NCI-H2171 treated with DMSO at 0.1 percent for 48 hours (cell line): ENCODE measurements at places on chromosomes 16 and 17.

DNA sequence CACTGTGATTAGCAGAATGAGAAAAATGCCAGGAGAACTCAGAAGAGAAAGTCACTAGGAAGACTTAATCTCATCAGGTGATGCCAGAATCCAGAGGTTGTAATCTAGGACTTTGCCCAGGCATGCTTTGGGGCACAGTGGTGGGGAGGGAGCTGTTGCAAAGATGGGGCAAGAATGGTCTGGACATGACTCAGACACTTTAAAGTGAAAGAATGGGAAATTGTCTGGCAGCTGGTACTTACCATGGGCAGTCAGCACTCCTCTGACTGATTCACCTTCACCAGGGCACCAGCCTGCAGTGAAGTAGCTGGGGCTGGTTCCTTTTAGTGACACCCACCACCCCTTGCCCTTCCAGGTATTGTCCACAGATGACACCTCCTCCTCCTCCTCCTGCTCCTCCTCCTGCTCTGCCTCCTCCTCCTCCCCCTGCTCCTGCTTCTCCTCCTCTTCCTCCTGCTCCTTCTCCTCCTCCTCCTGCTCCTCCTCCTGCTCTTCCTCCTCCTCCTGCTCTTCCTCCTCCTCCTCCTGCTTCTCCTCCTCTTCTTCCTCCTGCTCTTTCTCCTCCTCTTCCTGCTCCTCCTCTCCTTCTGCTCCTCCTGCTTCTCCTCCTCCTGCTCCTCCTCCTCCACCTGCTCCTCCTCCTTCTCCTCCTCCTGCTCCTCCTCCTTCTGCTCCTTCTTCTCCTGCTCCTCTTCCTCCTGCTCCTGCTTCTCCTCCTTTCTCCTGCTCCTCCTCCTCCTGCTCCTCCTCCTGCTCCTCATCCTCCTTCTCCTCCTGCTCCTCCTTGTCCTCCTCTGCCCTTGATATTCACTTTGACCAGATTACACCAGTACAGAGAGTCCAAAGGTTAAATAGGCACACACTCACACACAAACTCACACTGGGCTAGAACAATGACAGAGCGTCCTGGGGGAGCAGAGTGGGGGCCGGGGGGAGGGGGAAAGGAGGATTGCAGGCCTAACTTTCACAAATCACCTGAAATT, at the start of gene CHD9NB:
TSS of gene CHD9NB (minus strand) at position 379 of the 983 bp plus-strand sequence. CDS start 8,739 bp downstream, outside the sequence.
- DNase-seq: no peak

- no peak for DNase-seq
Observed at GRCh38 chr16:8258523-8258922, 331.8 kb downstream of the TMEM114 start.

DNA sequence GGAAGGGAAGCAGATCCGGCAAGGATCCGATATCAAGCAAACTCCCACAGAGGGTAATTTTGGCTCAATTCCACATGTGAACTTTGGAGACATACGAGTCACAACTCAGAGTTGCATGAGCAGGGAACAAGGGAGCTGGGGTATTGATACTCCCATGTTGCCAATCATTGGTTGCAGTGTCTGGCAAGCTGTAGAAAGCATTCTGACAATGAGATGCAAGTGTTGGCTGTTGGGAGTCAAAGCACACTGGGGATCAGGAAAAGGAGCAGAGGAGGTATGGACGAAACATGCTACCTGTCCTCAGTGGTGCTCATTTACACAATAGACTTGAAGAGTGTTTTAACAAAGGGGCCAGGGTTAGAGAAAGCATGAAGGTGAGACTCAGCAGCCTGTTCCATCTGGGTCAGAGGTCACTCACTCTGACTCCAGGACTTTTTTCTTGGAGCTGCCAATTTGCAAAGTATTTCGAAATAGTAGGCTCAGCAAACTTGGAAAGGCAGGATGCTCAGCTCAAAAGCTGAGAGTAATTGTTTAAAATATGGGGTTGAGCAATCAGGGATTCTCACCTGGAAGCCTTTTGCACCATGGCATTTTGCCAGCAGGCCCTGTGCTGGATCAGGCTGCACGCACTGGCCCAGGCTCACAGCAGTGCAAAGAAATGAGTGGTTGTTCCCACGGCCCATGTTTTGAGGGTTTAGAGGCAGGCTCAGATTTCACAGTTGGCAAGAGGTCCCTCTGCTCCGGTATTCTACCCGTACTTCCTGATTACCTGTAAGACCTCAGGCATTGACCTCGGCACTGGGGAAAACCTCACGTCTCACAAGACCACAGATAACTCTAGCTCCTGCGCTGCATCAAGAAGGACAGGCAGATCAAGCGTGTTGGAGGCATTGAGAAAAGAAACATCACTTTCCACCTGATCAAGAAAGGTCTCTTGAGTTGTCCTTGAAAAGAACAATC, 17.6 kb upstream of the NKD1 start:
- DNase-seq: peak; percentile 62

DNA sequence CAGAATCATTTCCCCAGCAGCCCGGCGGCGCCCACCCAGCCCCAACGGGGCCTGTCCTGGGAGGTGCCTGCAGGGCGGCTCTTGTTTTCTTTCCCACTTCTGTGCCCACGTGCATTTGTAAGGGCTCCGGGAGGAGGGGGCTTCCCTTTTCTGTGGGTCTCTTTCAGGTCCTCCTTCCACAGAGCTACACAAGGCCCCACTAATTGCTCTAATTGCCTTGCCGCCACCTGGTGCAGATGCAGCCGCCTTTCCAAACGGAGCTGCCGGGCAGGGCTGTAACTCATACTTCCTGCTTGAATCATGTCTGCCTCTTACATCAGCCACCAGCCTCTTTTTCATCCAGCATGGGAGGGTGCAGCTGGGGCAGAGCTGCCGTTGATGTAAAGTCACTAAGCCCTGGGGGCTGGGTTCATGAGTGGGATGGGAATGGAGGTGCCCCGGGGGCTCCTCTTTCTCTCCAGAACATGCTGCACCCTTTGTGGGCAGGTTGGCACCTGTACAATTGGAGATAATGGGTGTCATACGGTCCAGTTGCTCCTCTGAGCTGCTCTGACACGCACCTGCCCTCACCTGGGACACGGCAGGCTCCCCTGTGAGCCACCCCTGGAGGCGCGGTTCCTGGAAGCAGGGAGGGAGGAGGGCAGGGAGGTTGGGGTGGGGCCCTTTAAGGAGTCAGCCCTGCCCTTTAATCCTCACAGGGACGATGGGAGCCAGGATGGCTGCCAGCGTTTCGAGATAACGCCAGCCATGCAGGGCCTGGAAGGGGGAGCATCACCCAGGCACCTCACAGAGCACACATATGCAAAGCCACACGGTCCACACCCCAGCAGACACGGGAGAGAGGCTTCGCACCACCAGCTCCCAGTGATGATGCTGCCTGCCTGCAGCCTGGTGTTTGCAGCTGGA, 41.1 kb upstream of the KLHDC4 start:
- DNase-seq: peak; percentile 97

- peak; percentile 14 for DNase-seq
Observed at GRCh38 chr16:31460582-31461002, 1.3 kb downstream of the ARMC5 start.

- DNase-seq: peak; percentile 62
Observed at GRCh38 chr16:3952737-3953131, 72.2 kb upstream of the CREBBP start.

DNA sequence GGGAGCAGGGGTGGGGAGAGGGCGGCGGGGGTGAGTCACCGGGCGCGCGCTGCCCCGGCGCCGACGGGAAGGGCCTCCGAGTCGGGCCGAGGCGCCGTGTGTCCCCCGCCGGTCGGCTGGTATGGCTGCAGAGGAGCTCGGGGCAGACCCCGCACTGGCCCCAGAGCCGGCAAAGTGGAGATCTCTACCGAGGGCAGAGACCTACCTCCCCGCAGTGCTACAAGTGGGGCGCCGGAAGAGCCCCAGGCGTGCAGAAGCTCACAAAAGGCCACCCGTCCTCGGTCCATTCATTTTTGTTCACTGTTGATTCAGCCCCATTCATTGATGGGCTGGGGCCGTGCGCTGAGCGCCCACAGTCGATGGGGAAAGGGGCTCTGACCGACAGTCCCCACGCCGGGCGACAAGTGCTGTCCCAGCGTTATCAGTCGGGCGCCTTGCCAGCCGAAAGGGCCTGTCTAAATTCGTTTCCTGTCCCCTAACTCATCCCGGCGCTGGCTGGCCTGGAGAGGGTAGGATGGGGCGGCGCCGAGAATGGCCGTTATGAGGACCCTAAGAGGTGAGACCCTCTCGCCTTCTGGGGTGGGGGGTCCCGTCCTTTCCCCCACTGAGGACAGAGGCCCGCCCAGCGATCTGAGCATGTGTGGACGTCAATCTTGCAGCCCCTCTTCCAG, 709 bp upstream of the ENO3 start:
- DNase-seq: peak; percentile 30

GRCh38 chr16:58940609-58941008, 206.5 kb upstream of the GOT2 start:
- DNase-seq: no peak

DNA sequence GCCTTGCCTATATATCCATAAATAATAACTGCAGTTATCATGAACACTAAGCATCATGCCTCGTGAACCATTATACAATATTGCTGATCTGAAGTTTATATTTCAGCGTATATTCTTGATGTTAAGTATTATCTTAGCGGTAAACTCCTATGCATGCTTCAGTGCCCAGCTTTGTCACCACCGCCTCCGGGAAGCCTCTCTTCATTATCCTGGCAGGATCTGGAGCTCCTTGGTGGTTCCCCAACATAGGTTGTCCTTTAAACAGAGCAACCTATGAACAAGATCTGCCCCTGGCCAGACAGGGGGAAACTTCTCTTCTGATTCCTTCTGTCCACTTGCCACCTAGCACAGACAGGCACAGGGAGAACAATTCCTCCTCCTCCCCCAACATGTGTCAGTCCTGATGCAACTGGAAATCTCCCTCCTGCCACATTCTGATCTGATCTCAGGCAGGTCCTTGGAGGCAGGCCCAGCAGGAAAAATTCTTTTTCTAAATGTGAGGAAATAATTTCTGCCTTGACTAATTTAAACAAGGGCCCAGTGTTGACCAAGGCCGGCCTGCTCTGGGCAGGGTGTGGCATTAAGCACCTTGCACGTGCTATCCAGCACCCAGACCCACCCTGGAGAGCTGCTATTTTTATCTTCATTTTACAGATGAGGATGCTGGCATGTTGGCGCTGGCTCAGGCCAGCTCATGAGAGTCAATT, 22.4 kb downstream of the SPNS2 start:
- DNase-seq: no peak

- no peak for DNase-seq
Observed at GRCh38 chr16:55061126-55061525, 130.5 kb downstream of the IRX5 start.

GRCh38 chr17:78947235-78948149, 22.3 kb upstream of the TIMP2 start:
- no peak for DNase-seq
